ENCODE measurements at places on chromosomes 4 and X. TPM values are rescaled to one million over a fixed set of nuclear protein-coding genes. Genes with fewer than 3 reads are reported as not detected.

GRCh38 chrX:79065696-79066095, 78.8 kb upstream of the GPR174 start:
- no peak for DNase-seq

- DNase-seq, result no peak
Measured at GRCh38 chr4:87117051-87117731, 103.2 kb downstream of the KLHL8 start.

The PAGE2 gene
- not detected for total RNA-seq

DNA sequence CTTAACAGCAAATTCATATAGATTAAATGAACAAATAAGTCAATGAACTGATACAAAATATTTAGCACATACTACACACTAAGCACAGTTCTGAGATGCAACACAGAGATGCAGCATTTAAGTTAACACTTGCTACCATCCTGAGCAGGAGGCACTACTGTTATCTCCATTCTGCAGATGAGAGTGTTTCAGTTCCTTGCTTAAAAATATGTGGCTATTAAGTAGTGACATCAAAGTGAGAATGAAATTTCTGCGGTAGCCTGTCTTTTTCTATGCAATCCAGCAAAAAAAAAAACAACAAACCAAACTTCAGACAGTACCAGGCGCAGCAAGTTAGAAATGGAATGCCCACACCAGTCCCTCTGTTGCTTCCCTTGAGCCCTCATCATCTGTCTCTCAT, 90.8 kb downstream of the SHISA3 start:
- no peak for DNase-seq

Data from ovary (tissue), 10 donors.